Stimulated activated CD4-positive, alpha-beta T cell treated with anti-CD3 and anti-CD28 coated beads, Interleukin-2, amount 100 ng/mL, for 4 hours (primary cell): ENCODE measurements at places on chromosomes 2 and 18.

DNA sequence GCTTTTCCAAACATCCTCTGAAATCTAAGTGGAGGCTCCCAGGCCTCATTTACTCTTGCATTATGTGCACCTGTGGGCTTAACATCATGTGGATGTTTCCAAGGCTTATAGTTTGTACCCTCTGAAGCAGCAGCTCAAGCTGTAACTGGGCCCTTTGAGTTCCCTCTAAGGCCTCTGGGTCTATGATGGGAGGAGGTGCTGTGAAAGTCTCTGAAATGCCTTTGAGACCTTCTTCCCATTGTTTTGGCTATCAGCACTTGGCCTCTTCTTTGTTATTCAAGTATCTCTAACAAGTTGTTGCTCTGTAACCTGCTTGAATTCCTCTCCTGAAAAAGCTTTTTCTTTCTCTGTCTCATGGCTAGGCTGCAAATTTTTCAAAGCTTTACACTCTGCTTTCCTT lies 58.1 kb upstream of the MYT1L start:
- DNase-seq = no peak

DNA sequence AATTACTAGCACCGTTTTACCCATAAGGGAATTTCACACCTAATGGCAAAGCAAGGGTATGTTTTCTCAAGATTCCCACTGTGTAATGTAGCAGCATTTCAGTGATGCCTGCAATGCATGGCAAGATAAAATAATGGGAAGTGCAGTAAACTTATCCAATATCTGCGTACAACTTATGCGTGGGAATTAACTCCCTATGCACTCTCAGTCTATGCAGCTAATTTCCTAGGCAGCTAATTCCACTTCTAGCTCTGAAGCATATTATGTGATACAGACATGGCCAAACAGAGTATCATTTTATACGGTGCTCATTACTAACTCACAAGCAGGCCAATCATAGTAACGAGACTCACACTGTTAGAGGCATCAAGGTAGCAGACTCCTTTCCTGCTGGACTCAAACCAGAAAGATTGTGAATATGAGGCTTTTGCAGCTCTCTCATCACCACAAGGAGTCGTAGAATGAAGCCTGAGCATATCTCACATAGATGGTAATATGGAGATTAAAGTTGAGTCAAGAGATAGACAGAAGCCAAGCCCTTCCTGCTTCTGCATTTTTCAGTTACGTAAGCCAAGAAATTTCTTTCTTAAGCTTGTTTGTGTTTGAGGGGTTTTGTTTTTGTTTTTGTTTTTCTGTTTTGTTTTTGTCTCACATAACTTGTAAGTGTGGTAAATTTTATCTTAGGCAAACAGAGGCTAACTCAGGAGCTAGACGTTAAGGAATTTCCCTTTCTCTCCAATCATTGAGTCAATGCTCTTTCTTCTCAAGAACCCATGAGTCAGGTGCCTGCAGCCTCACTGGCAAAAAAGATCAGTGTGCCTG lies 34.8 kb upstream of the ITGAV start:
- no peak for DNase-seq

DNA sequence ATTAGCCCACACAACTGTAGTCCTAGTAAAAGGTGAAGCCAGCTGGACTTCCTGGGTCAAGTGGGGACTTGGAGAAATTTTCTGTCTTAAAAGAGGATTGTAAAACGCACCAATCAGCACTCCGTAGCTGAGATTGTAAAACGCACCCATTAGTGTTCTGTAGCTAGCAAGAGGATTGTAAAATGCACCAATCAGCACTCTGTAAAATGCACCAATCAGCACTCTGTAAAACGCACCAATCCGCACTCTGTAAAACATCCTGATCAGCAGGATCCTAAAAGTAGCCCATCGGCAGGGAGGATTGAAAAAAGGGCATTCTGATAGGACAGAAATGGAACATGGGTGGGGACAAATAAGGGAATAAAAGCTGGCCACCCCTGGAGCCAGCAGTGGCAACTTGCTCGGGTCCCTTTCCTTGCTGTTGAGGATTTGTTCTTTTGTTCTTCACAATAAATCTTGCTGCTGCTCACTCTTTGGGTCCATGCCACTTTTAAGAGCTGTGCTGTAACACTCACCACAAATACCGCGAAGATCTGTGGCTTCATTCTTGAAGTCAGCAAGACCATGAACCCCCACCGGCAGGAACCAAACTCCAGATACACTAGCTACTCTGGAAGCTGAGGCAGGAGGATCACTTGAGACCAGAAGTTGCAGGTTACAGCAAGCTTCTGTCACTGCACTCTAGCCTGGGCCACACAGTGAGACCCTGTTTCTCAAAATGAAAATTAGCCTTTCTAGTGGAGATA lies 102.6 kb downstream of the HS6ST1 start:
- DNase-seq = no peak

GRCh38 chr2:7771781-7772180 lies 854.6 kb downstream of the RNF144A start:
- DNase-seq = no peak

- DNase-seq = no peak
Measured at GRCh38 chr2:160747501-160748170, 254.0 kb upstream of the RBMS1 start.

GRCh38 chr18:2390158-2390557 lies 181.1 kb downstream of the METTL4 start:
- no peak for DNase-seq

- DNase-seq = no peak
Measured at GRCh38 chr2:75003773-75004172, 45.3 kb downstream of the POLE4 start.

- DNase-seq = peak; percentile 37
Measured at GRCh38 chr2:23925702-23926289, 1.1 kb downstream of the ATAD2B start.

- no peak for DNase-seq
Measured at GRCh38 chr2:199144036-199144435, 313.7 kb downstream of the SATB2 start.

DNA sequence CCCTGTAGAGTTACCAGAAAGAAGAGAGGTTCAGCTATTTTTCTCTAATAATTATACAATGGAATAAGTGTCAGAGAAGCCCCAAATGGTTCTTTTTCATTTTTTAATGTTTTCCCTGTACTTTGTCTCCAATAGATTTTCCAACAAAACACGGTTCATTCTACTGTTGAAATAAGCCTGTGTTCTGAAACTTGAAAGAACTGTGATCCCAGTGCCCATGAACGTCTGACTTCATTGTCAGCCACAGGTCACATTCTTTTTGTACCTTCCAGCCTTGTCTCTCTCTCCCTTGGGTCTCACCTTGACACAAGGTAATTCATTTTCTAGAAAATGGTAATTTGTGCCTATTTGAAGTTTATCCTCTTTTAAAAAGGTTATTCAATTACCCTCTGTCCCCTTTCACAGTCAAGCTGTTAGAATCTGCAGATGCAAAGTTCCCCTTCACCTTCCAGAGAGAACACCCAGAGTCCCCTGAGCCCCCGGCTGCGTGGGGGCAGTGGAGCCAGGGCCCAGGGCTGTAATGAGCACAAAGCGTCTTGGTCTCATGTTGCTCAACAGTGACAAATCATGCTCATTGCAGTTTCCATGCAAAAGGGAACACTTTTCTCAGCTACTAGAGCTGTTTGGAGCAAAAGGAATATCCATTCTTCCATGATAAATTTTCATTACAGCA lies 115.2 kb downstream of the SPHKAP start:
- DNase-seq = no peak
